ENCODE measurements at places on chromosomes 6 and 20. TPM values are rescaled to one million over a fixed set of nuclear protein-coding genes. Genes with fewer than 3 reads are reported as not detected.

DNA sequence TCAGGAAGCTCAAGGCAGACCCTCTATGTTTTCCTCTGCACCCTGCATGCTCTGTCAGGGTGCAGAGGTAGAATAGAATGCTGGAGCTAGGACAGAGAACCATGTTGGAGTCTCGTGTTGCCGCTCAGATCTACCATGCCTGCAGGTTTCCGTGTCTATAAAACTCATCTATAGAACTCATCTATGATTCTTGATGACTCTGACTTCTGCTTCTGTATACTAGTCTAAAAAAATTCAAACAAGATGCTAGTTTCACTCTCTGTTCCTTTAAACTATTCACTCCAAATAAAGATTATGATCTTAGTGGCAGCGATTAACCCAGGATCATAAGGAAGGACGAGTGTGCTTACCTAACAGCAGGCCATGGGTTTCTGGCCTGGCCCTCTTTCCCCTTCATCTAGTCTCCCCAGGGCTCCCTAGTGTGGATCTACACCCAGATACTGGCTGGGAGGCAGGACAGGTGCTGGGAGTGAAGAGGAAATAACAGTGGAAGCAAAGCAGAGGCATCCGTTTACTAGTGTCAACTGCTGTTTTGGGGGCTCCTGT lies 162.7 kb upstream of the SUPT3H start:
- no peak overlapping the region for H3K4me3 ChIP-seq
- no peak for DNase-seq
- H3K4me1 ChIP-seq = no peaks in the 10 kb centered on the region
- H3K27ac ChIP-seq = no peak overlapping the region
- no peaks in the 10 kb centered on the region for H3K36me3 ChIP-seq
- no peaks in the 10 kb centered on the region for H3K27me3 ChIP-seq

Gene ZSCAN12
- 3.9 TPM for total RNA-seq

DNA sequence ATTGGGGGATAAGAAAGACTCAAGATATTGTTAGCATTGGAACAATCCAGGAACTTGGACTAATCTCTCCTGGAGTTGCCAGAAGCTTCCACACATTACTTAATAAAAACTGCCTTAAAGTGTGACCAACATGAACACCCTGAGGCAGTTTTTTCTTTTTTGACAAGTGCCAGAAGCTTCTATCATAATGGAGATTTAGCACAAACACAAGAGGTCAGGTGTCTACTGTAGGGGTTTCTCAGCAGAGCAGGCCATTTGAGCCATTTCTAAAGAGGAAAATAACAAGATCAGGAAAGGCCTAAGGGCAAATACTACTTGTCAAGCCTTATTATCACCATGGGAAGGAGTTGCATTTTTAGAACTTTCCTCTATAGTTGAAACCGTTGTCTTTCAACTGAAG lies 361.5 kb downstream of the EPM2A start:
- no peaks in the 10 kb centered on the region for H3K36me3 ChIP-seq
- DNase-seq = no peak
- no peaks in the 10 kb centered on the region for H3K4me1 ChIP-seq
- H3K27ac ChIP-seq = peak overlapping the region; percentile 63
- H3K27me3 ChIP-seq = no peaks in the 10 kb centered on the region

DNA sequence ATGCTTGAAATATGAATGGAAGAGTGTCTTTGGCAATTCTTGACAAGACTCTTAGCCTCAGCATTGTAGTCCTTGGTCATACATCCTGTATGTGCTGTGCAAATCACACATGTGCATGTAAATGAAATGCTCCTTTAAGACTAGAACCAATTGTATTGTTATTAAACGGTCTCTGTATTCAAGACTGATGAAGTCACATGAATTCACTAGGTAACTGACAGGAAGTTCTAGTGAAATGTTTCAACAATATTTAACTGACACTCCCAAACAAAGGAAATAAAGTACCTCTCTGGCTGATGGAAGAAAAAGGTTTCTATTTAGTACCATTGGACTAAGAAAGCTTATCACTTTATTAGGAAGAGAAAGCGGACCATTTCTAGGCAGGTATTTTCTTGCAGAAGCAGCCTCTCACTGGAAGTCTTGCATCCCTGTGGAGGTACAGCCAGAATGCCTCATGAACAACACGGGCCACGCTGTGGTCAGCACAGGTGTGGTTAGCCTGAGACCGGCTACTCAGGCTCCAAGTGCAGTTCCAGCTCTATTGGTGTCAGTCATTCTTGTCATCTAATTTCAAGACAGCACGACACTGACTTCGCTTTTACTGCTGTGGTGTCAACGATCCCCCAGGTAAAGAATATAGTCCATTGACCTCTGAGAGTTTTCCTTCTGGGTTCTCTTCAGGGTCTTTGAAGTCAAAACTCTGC lies 17.3 kb downstream of the PPP1R3G start:
- no peak overlapping the region for H3K27ac ChIP-seq
- no peak for DNase-seq

DNA sequence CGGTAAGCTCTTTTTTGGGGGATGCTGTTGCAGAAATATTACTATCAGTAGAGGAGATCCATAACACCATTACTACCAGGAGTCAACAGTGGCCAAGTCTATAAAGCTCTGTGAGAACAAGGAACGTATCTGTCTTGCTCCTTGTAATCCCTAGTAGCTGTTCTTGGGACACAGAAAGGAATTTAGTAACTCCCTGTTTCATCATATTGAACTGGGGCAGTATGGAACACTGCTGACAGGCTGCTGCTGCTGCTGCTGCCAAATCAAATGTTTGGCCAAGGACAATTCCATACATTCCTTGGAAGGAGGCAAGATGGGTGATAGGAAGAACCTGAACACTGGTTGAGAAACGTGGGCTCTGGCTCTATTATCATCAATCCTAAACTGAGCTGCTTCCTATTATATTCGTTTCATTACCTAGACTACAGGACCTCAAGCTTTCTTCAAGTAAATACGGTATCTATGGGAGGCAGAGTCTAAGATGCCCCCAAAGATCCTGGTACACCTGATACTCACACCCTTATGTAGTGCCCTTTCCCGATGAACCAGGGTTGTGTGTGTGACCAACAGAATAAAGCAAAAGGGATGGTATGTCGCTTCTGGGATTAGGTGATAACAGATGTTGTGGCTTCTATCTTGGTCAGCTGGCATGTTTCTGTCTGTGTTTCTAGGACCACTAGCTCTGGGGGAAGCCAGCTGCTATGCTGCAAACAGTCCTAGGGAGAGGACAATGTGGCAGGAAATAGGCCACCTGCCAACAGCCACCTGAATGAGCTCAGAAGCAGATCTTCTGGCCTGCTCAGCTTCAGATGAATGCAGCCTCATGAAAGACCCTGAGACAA lies 39.5 kb downstream of the ELOVL5 start:
- no peak for DNase-seq
- no peak overlapping the region for H3K27ac ChIP-seq
- no peaks in the 10 kb centered on the region for H3K36me3 ChIP-seq
- no peak overlapping the region for H3K4me3 ChIP-seq

DNA sequence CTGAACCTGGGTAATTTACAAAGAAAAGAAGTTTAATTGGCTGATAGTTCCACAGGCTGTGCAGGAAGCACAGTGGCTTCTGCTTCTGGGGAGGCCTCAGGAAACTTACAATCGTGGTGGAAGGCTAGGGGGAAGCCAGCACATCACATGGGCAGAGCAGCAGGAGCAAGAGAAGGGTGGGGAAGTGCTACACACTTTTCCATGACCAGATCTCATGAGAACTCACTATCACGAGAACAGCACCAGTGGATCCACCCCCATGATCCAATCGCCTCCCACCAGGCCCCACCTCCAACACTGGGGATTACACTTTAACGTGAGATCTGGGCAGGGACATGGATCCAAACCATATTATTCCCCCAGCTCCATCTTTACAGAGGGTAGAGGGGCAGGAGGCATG lies 166.4 kb downstream of the NFATC2 start:
- H3K4me3 ChIP-seq = no peak overlapping the region
- no peaks in the 10 kb centered on the region for H3K27me3 ChIP-seq
- H3K4me1 ChIP-seq = peaks cover 14% of the 10 kb centered on the region
- H3K36me3 ChIP-seq = no peaks in the 10 kb centered on the region
